C1 segment of cervical spinal cord (tissue), 14 donors: ENCODE measurements at places on chromosomes 1 and 21.

DNA sequence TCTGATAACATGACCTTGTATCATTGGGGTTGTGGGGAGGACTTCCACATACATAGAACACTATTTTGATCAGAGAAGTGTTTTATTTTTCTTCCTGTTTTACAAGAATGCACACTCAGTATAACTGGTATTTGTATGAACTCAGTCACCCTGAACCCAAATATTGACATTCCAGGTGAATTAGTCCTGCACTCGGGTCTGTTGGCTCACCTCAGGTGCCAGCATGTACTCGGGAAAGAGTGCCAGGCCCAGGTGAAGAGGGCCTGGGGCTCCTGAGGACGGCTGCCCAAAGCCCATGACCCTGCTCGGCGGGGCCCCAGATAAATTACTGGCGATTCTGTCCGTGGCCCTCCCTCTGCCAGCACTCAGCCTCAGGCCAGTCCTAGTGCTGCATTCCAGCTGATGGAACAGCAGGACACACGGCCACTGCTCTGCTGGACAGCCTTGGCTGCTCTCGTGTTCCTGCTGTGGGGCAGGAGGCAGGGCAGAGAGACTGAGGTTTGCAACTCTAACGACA is 75.4 kb upstream of the TMPRSS2 start:
- DNase-seq: no peak

GRCh38 chr1:231860221-231861088 is 233.9 kb downstream of the DISC1 start:
- DNase-seq: no peak

- DNase-seq: no peak
Measured at GRCh38 chr1:17648457-17649145, 106.5 kb upstream of the ACTL8 start.

- no peak for DNase-seq
Measured at GRCh38 chr1:13797397-13797796, 97.4 kb downstream of the PRDM2 start.

DNA sequence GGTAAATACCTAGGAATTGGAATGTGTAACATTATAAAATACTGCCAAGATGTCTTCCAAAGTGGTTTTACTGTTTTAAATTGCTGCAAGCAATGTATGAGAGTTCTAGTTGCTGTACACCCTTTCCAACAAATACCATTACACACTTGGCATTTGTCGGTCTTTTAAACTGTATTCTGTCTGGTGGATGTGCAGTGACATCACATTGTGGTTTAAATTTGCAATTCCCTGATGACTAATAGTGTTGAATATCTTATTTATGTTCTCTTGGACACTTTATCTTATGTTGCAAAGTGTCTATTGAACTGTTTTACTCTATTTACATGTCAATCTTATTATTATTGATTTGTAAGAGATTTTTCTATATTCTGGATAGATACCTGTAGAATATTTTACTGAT is 561.2 kb upstream of the B3GALT2 start:
- no peak for DNase-seq

- DNase-seq: no peak
Measured at GRCh38 chr21:36477001-36477400, 2.9 kb downstream of the CLDN14 start.

- DNase-seq: no peak
Measured at GRCh38 chr1:233368106-233368788, 40.7 kb downstream of the MAP3K21 start.

DNA sequence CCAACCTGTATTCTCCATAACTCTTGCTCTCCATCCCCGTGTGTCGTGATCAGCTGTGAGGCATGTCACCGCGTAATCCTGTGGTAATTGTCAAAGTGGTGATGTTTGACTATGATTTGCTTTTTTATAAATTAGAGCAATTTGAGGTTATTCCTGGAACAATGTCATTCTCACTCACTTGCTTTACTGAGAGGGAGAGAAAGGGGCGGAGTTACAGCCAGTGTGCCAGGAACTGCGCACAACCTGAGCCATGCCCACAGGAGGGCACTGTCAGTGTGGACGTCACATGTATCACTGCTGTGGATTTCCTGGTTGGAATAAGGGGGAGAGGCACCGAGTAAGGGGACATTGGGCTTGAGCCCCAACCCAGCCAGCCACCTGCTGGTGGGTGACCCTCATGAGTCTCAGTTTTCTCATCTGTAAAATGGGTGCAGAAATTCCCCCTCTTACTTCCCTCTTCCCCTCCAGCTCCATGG is 6.9 kb downstream of the ADGRB2 start:
- DNase-seq: no peak

GRCh38 chr1:152169366-152170025 is 10.5 kb upstream of the RPTN start:
- DNase-seq: no peak

DNA sequence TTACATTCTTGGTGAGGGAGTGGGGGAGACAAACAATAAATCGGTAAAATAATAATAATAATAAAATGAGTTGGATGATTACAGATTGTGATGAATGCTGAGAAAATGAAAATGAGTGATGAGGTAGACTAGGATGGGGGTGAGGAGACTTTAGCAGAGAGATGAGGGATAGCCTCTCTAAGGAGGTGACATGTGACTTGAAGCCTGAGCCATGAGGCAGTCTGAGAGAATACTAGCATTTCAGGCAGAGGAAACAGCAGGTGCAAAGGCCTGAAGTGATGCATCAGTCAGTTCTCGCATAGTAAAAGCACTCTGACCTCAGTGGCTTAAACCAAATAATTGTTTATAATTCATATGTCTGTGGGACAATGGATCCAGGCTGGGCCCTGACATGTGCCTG is 181.2 kb downstream of the AGBL4 start:
- DNase-seq: no peak

DNA sequence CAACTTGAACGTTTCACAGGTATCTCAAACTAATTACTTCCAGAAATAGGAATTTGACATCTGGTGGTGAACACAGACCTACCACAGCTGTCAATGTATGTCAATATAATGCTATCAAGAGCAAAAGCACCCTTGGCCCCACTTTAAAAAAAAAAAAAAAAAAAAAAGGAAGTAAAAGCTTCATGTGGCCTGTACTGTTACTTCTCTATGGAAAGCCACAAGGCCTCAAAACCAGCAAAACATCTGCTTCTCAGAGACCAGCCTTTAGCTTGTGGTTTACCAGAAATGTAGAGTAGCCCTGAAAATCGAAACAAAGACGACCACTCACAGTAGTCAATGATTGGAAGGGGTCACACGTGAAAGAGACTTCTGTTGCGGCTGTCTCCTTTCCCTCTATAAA is 109.6 kb downstream of the SLC45A1 start:
- no peak for DNase-seq

GRCh38 chr1:12080156-12080555 is 17.1 kb downstream of the TNFRSF8 start:
- DNase-seq: no peak

DNA sequence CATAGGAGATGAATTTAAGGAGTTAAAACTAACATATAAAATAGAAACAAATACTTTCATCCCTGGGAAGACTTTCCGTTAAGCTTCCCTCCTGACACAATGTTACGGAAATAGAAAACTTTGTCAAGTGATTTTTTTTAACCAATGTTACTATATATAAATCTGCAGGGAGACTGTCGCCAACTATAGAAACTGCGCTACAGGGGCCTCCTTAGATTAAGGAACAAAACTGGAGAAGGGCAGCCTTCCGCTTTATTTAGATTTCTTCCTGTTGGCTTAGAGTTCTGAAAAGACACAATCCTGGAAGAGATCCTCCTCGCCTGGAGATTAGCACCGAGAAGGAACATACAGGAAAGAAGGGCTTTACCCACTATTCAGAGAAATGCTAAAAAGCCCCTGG is 1.5 kb downstream of the MGST3 start:
- peak; percentile 13 for DNase-seq

DNA sequence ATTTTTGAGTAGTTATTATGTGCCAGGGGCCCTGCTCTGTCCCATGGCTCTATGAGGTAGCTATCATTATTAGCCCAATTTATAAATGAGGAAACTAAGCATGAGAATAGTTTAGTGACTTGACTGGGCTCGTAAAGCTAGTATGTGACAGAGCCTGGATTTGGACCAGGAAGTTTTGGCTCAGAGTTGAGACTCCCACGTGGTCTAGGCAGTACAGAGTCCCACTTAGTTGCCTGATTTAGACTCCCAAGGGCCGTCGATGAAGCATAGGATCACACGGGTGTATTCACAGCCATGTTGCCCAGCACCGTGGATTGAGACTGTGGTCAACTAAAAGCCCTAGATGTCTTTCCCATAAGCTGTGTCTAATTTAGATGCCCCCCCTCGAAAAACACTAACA is 81.7 kb downstream of the DDX20 start:
- no peak for DNase-seq

DNA sequence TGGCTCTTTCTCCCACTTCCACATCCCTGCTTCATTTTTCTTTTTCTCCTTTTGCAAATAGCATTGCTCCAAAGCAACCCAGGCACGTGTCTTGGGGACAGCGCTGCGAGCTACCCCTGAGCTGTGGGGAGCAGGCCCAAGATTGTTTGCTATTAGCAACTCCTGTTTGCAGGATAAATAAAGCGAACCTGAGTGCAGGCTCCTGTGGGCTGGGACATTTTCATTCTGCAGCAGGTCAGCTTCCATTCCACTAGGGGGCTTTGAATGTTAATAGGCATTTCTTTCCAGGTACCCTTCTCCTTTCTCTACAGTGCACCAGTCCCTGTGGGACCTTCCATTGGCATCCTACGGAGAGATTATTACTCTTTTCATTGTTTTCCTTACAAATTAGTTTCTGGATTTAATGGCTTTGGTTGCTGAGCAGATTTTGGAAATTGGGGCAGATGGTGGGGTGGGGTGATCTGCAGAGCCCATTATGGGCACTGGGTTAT is 54.0 kb downstream of the OLFML3 start:
- no peak for DNase-seq

DNA sequence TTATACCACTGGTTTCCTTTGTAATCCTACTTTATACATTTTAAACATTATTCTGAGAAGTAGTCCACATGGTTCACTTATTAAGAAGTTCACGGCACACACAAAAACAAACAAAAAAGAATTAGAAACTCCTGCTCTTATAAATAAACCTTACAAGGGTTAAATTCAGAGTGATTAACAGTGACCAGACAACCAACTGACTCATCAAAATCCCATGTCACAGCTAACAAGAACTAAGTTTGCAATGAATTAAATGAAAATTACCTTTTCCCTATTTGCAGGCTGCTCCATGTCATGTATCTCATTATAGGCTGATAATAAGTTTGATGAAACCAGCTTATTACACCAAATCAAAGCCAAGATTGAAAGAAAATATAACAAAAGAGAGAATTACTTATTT is 77.5 kb downstream of the PUM1 start:
- no peak for DNase-seq

- DNase-seq: no peak
Measured at GRCh38 chr21:38121888-38122720, 134.7 kb upstream of the KCNJ15 start.

GRCh38 chr1:164534863-164535610 is 23.9 kb upstream of the PBX1 start:
- no peak for DNase-seq

- no peak for DNase-seq
Measured at GRCh38 chr1:93839307-93839706, 39.7 kb downstream of the DNTTIP2 start.

DNA sequence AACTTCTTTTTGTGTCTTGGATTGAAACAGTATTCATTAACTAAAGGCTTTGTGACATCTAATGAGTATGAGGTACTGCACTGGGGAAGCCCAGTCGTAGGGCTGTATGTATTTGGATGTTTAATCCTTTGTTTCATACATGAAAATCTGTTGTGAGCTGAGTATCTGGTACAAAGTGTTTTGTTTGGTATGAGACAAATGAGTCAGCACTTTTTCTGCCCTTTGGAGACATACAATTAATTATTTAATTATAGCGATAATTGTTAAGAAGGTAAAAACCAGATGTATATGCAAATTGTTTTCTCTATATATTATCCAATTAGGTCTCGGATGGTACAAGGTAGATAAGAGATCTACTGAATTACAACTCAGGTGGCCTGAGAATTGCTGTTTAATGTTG is 36.3 kb downstream of the MARK1 start:
- no peak for DNase-seq

- peak; percentile 5 for DNase-seq
Measured at GRCh38 chr1:173429471-173430402, 47.4 kb upstream of the PRDX6 start.

GRCh38 chr1:187837787-187838186 is 1009.0 kb downstream of the PLA2G4A start:
- no peak for DNase-seq

- DNase-seq: no peak
Measured at GRCh38 chr1:53704804-53705445, 34.0 kb downstream of the GLIS1 start.

GRCh38 chr1:37811027-37811655 is 3.1 kb upstream of the YRDC start:
- peak; percentile 18 for DNase-seq

GRCh38 chr1:178530502-178530901 is 17.6 kb downstream of the TEX35 start:
- no peak for DNase-seq

- peak; percentile 69 for DNase-seq
Measured at GRCh38 chr1:54407404-54408146, 1.4 kb upstream of the SSBP3 start.

- no peak for DNase-seq
Measured at GRCh38 chr1:111221633-111222291, 5.8 kb upstream of the CHI3L2 start.

GRCh38 chr1:227440182-227440581 is 121.9 kb upstream of the CDC42BPA start:
- no peak for DNase-seq

DNA sequence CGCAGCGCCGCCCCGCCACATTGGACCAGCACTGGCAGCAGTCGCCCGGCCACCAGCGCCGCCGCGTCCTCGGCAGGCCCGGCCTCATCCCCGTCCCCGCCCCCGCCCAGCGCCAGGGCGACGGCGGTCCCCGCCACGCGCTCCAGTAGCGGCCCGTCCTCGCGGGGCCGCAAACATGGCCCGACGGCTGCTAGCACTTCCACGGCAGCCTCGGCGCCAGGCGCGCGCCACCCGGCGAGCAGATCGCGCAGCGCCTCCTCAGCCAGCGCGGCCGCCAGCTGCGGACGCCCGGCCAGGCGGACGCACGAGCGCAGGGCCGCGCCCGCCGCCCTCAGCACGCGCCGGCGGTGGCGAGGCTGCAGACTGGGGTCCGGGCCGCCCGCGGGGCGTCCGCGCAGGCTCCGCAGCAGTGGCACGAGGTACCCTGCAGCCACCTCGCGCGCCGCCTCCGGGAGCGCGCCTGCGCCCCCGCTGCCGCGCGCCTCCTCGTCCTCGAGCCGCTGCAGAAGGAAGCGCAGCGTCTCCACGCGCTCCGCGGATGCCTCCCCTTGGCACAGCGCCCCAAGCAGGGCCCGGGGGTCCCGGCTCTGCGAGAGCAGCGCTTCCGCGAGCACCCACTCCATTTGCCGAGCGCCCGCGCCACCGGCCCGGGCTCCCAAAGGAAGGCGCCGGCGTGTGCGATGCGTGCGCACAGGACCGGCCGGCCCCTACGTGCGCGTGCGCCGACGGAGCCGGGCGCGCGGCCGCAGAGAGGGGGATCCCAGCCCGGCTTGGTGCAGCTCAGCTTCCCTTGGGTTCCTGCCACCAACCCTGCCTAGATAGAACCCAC is at the start of gene TARBP1:
TSS of gene TARBP1 (minus strand) at position 699 of the 829 bp plus-strand sequence. CDS start at position 623, 76 bp downstream.
- DNase-seq: peak; percentile 82
